ENCODE measurements at places on chromosomes 6 and 20. TPM values are rescaled to one million over a fixed set of nuclear protein-coding genes. Genes with fewer than 3 reads are reported as not detected.

The ADA gene
- 5.8 TPM for polyA plus RNA-seq

The SLC52A3 gene
- 3.6 TPM for polyA plus RNA-seq

The PACRG gene
- 4.8 TPM for polyA plus RNA-seq

The SLC13A3 gene
- polyA plus RNA-seq = 0.48 TPM

The HTR1E gene
- 0.09 TPM for polyA plus RNA-seq

The SRMS gene
- not detected for polyA plus RNA-seq

The C6orf118 gene
- not detected for polyA plus RNA-seq

The SLC44A4 gene
- polyA plus RNA-seq = 8.1 TPM

The PRSS35 gene
- polyA plus RNA-seq = 0.42 TPM

The KCNQ5 gene
- under 0.01 TPM for polyA plus RNA-seq

The FOXO3 gene
- 23.2 TPM for polyA plus RNA-seq

The SIGLEC1 gene
- polyA plus RNA-seq = 1.9 TPM

The CNBD2 gene
- 4.0 TPM for polyA plus RNA-seq

The RPP40 gene
- 6.6 TPM for polyA plus RNA-seq

The GJA10 gene
- polyA plus RNA-seq = not detected

The POM121L2 gene
- not detected for polyA plus RNA-seq

The IL20RA gene
- polyA plus RNA-seq = 1.5 TPM

The MUC22 gene
- not detected for polyA plus RNA-seq

The BPIFB1 gene
- polyA plus RNA-seq = 0.22 TPM

The C6orf58 gene
- polyA plus RNA-seq = not detected

The GATA5 gene
- polyA plus RNA-seq = 0.67 TPM

The WFDC2 gene
- polyA plus RNA-seq = 4.3 TPM

The ZNF334 gene
- polyA plus RNA-seq = 1.3 TPM

The REM1 gene
- 3.7 TPM for polyA plus RNA-seq

The NDUFAF4 gene
- polyA plus RNA-seq = 11.0 TPM

The NT5E gene
- 13.2 TPM for polyA plus RNA-seq

The PSMB1 gene
- polyA plus RNA-seq = 135 TPM

The CFAP206 gene
- polyA plus RNA-seq = 0.22 TPM

The TXLNB gene
- polyA plus RNA-seq = 0.08 TPM

The PPP1R3G gene
- 0.08 TPM for polyA plus RNA-seq

The CRISP3 gene
- 0.13 TPM for polyA plus RNA-seq

The FITM2 gene
- polyA plus RNA-seq = 19.7 TPM

The CLPSL1 gene
- polyA plus RNA-seq = not detected

The SLC17A4 gene
- polyA plus RNA-seq = 2.9 TPM

The FOXS1 gene
- 2.6 TPM for polyA plus RNA-seq

The MDFI gene
- polyA plus RNA-seq = 178 TPM

The MEP1A gene
- polyA plus RNA-seq = 0.09 TPM

The CST4 gene
- polyA plus RNA-seq = not detected

The MAS1 gene
- not detected for polyA plus RNA-seq

The DNMT3B gene
- polyA plus RNA-seq = 1.8 TPM

The HLA-DPA1 gene
- polyA plus RNA-seq = 10.4 TPM

The ABHD16B gene
- not detected for polyA plus RNA-seq

The OPN5 gene
- not detected for polyA plus RNA-seq

The RNF182 gene
- 0.20 TPM for polyA plus RNA-seq
